ENCODE measurements at places on chromosomes 4 and X.

- DNase-seq = no peak
These were observed 42.5 kb downstream of the DTHD1 start for GRCh38 chr4:36323816-36324419.

DNA sequence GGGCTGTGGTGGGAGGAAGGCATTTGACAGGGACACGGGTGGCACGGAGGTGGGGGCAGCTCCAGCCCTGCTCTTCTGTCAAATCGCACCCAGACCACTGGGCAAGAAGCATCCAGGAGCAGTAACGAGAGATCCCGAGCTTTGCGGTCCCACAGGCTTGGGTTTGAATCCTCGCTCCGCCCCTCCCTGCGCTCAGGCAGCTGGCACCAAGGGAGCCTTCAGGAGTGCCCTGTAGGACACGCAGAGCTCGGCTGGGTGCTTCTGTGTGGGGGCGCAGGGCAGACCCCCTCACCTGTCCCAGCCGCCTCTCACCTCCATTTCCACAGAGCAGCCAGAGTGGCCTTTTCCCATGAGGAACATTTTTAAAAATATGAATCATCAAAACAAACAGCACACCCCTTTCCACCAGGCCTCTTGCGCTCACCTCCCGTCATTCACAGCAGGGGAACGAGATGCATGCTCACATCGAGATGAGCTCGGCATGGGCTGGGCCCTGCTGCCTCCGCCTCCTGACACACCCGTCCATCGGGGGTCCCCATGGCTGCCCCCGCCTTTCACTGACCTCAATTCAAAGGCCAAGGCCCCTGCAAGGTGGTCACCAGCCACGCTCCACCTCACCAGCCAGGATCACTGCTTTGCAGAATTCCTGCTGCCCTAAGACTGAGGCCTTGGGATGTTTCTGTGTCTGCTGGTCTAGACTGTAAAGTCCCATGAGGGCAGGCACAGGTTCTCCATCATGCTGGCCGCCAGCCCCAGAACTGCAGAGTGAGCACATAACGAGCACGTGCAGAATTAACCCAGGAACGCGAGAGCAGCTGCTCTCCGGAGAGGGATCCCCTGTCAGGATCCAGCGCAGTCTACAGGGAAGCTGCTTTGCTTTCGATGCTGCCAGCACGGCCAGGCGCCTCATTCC, 52.7 kb downstream of the ACOX3 start:
- no peak for DNase-seq

- DNase-seq = no peak
These were observed 42.5 kb upstream of the MAP9 start for GRCh38 chr4:155419266-155419665.

GRCh38 chr4:40251366-40251765, 54.5 kb downstream of the RHOH start:
- no peak for DNase-seq

GRCh38 chr4:128810331-128810870, 901 bp downstream of the JADE1 start:
- DNase-seq = no peak

- no peak for DNase-seq
These were observed 60.1 kb downstream of the RFC1 start for GRCh38 chr4:39305912-39306677.

DNA sequence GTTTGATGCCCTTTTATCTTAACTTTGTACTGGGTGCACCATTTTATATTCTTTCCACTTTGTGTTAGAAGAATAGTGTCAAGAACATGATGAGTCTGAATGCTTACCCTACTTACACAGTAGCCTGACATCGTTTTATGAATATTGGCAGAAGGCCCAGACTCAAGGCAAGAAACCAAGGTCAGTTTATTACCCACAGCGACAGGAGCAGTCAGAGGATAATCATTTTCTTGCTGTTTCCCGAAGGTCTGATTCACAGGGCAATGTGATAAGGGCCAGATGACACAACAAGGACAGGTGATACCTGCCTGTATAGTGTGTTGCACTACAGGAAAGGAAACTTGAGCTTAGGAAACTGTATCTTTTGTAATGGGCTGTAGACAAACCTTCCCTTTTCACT, 417.4 kb downstream of the SPOCK3 start:
- no peak for DNase-seq

GRCh38 chr4:25060241-25060962, 29.7 kb upstream of the LGI2 start:
- DNase-seq = no peak

- DNase-seq = no peak
These were observed 55.9 kb upstream of the HGFAC start for GRCh38 chr4:3385711-3386420.

DNA sequence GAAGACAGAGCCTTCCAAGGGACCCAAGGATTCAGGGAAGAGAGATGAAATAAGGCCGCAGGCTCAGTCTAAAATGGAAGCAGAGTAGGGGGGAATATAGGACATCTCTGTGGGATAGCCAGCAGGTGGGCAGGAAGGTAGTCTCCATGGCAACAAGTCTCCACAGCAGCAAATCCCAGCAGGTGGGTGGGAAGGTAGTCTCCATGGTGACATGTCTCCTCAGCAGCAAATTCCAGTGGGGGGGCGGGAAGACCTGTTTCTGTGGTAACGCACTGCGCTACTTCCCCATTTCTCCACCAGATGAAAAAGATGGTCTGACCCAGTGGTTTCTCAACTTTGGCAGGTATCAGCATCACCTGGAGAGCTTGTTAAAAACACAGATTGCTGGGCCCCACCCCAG, 18.3 kb downstream of the NLGN3 start:
- no peak for DNase-seq

- no peak for DNase-seq
These were observed 29.4 kb downstream of the TBC1D19 start for GRCh38 chr4:26613237-26613636.

- no peak for DNase-seq
These were observed 66.1 kb downstream of the NR3C2 start for GRCh38 chr4:148376151-148376550.

DNA sequence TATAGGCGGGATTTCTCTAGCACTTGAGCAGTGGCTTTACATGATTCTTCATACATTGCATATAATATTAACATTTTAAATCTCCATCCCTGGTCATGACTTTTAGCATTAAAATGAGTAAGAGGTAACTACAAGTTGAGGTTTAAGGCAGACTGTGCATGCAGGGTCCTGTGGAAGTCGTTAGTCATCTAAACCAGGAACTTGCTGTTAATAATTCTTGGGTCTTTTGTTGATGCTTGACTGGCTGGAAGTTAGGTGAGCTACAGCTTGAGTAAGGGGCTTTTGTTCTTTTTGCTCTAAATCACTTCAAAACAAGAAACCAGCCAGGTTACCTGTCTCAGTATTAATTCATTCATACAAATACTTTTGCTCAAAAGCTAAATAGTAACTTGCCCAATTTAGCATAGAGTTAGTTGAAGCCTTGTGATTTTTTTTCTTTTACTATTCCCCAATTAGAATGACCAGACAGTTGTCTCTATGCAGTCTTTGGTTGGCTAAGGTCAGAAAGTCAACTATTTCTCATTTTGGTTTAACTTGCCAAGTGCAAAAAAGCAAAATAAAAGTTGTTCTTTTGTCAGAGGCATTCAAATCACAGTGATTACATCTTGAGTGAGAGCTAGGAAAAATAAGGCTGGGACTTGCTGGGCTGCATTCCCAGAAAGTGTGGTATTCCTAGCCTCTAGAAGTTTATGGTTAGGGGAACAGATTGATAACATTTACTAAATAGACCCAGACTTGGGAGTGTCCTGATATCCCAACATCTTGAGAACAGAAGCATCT, 516.9 kb downstream of the PDHA2 start:
- DNase-seq = no peak

DNA sequence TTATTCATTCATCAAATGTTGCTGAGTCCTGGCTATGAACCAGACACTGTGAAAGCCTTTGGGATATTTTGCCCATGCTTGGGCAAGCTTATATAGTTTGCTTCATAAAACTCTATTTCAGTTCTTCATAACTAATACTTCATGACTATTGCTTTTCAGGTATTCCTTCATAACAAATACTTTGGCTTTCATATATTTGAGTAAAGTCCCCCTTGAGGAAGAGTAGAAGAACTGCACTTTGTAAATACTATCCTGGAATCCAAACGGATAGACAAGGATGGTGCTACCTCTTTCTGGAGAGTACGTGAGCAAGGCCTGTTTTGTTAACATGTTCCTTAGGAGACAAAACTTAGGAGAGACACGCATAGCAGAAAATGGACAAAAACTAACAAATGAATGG, 1.7 kb upstream of the AFP start:
- no peak for DNase-seq

DNA sequence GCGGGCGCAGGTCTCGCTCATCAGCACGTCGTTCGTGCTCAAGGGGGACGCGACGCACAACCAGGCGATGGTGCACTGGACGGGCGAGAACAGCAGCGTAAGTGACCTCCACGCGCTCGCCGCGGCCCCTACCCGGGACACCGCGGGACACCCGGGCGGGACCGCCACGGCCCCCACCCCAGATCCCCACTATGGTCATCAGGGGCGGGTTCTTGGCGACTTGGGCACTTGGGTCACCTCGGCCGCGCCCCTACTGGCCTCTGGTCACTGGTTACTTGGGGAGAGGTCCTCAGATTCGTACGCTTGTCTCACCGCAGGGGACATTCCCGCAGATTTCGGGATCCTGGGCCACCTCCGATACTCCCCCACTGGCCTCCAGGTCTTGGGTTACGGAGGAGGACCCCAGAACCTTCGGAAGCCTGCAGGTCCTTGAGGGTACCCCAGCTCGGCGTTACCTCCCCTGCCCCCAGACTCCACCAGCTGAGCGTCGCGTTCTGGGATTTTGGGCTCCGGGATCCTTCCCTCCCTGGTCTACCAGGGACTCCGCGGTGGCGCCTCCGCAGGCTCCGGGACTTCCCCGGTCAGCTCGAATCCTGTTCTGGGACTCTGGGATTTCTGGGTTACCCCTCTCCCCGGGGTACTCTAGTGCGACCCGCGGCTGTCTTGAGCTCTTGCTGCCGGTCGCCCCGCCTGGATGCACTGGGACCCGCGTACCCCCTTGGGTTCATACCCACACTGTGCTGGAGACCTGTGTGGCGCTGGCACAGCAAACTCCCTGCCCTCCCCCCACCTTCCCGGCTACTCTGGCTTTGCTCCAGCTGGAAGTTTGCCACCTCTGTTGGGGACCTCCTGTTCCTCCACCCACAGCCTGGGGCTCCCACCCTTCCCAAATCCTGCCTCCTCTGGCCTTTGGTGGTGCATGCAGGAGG, 956 bp downstream of the SORCS2 start:
- DNase-seq = no peak

DNA sequence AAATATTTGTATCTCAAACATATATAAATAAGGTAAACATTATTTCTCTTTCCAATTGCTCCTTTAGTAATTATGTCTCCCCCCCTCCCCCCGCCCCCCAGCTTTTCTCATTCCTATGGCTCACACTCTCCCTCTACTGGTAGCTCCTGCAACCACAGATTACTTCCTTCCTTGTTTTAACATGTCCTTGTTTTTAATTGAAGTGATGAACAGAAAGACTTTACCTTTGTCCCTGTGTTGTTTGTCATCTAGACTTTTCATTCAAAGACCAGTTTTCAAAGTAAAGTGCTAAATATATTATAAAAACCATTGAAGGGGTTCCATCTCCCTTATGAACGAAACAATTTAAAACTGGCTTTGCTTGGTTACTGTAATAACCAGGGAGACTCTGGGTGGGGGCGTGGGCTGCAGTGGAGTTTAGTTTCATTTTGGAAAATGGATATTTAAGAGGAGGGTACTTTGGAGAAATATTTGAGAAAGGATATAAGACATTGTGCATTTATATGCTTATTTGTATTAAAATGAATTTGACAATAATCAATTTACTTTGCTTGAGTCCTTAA, 352.9 kb downstream of the RAPGEF2 start:
- DNase-seq = no peak

DNA sequence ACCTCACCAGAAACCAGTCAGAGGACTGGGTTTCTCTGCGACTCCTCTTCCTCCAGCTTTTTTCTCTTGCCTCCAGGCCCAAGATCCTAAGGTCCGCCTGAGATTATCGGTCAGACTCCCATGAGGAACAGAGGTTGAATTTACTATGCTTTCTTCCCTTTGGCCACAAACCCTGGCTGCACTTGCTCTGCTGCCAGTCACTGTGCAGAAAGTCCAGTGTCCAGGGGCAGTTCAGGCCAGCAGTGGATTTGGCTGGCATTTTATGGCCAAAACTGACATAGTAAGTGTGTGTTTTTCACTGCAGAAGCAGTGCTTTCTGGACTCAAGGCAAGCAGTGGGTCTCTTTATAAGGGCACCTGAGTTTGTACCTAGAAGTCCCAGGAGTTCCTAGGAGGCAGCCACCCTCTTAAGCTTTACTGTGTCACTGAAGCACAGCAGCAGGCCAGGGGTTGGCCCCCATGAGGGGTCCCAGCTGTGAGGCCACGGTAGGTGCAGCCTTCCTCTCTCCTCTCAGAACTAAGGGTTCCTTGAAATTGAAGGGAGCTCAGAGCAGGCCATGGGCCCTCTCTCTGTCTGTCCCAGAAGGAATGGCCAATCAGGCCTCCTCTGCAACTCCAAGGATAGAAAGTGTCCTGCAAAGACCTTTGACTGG, 3.4 kb downstream of the RTL5 start:
- DNase-seq = no peak

DNA sequence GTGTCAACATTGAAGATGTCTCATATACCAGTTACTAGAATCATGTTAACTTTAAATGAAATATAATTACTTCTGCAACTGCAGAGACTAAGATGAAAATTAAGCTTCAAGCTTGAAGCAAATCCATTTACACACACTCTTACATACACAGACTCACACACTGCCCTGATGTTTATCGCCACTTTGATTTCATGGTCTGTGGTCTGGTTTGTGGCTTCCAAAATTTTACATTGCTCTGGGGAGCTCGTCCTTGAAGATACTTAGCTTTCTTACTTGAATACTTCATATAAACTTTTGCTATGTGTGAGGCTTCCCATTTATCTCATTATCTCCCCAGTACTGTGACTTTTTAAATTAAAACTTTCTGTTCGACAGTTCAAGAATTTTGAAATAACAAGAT, 35.8 kb downstream of the ARHGEF38 start:
- no peak for DNase-seq

DNA sequence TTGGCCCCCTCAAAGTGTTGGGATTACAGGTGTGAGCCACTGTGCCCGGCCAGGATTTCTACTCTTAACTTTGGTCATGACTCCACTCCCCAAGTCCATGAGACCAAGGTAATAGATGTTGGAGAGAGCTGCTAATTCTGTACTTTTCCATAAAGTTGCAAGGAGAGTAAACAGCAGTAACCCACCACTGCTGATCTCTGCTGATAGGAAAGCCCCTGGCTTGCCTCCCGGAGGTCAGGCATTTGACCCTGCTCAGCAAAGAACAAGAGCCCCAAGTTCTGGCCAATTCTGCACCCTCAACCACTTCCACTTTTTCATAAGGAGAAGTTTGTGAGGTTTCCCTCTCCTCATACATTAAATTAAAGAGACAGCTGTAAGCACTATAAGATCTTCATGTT, 143.0 kb downstream of the RASL11B start:
- DNase-seq = no peak
